GM06990 (cell line): ENCODE measurements at places on chromosomes 7 and 10.

GRCh38 chr7:138499340-138499739 is 39.3 kb downstream of the TRIM24 start:
- no peak for DNase-seq

- DNase-seq: no peak
These were observed 701.4 kb upstream of the COBL start for GRCh38 chr7:52017802-52018679.

DNA sequence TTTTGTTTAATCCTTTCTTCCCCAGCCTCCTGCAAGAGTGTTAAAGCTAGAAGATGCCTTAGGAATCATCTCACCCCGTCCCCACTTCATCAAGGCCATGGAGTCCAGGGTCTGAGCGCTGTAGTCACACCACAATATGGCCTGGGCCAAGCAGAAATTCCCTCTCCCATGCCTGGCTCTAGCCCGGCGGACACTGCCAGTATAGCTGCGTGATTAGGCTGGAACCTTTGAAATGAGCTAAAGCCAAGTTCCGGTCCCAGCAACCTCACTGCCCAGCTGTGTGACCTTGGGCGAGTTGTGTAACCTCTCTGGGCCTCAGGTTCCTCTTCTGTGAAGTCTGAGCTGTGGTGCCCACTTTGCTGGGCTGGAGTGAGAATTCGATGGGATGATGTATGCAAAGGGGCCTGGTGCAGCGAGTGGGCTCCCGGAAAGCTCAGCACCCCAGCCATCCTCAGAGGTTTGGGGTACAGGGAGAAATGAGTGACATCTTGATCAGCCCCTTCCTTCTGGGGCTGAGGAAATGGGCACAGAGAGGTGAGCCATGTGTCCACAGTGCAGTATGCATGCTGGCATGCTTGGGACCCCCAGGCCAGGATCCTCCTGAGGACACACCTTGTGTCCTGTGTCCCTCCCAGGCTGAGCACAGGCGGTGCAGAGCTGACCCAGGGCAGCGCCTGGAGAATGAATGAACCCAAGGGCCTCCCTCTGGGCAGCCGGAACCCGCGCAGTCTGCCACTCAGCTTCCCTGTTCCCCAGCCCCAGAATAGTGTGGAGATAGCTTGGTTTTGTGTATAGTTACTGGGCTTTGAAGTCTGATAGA is 118.6 kb downstream of the ZMIZ1 start:
- no peak for DNase-seq

DNA sequence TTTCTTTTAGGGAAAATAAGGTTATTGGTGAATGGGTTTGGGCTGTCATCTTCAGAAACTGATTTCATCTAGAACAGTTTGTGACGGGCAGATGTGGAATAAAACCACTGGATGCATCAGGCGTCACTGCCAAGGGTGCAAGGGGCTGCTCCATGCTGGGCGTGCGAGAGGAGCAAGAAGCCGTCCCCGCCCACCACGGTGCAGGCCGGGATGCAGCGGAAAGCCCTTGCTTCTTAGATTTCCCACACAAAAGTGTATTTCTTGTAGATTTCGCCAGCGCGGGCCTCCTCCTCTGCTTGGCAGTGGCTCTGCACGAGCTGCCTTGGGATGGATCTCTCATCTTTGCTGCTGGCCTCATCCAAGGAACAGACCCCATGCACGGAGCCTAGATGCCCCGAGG is 189.3 kb downstream of the CUX1 start:
- DNase-seq: no peak

GRCh38 chr7:31111109-31111451 is 59.0 kb downstream of the ADCYAP1R1 start:
- DNase-seq: no peak

DNA sequence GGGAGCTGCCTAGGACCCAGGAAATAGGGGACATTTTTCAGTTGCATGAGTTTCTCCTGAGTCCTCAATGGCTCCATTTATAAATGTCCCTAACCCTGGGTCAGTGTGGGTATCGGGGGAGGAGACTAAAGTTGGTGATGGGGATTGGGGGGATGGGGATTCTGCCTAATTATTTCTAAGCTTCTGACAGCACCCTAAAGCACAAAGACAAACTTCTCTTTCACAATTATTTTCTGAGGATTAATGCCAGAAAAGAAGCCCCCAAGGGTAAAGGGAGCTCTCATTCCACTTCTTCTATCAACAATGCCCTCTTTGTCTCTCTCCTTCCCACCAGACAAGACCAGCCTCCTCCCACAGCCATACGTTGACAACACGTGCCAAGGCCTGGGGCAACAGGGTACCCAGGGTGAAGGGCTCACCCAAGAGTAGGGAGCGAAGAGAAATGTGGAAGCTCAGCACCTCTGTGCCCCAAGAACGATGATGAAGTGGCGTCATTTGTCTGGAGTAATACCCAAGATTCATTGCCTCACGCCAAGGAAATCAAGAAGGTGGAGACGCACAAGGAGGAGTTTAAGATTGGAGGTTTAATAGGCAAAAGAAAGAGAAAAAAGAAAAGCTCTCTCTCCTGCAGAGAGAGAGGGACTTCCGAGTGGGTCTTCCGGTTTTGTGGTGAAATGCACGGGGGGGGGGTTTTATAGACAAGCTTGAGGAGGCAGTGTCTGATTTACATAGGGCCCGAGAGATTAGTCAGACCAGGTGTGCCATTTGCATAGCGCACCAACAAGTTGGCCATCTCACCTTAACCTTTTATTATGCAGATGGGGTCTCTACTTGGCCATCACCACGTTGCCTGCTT is 14.4 kb upstream of the GJC3 start:
- DNase-seq: no peak

DNA sequence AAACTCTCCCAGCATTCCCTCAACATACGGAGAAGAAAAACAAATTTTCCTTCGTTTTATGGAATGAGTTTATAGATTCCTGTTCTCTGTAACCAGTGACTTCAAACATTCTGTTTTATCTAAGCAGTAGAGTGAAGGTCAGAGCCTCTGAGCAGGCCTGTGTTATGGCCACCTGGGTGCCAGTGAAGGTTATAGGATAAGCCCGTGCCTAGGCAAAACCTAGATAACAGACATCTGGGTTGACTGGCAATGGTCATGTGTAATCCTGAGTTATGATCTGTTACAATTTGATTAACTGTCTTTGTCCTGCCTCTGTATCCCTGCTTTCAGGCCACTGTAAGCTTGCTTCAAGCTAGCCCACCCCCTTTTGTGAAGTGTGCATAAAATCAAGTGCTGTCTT is 8.3 kb downstream of the LSM5 start:
- no peak for DNase-seq

DNA sequence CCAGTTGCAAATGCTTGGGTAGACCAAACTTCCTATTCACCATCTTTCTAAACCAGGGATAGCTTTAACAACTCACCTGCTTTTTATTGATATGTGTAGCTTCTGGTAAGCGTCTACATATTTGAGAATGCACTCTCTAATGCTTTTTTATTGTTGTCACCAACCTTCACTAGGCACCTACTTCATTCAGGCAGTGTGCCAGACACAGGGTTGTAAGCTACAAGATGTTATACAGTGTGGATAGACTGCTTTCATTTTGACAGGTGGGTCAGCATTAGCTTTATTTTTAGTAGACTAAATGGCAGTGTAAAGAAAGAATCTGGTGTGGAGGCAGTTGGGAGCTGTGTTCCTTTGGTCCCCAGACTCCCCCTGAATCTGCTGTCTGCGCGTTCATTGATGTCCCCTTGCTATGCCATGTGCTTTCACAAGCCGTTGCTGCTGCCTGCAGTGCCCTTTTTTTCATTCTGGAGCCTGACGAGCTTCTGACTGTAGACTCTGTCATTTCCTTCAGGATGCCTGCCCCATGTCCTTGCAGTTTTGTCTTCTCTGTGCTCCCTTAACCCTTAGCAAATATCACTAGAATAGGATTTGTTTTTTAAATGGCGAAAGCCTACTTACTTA is 32.1 kb downstream of the NRF1 start:
- no peak for DNase-seq

DNA sequence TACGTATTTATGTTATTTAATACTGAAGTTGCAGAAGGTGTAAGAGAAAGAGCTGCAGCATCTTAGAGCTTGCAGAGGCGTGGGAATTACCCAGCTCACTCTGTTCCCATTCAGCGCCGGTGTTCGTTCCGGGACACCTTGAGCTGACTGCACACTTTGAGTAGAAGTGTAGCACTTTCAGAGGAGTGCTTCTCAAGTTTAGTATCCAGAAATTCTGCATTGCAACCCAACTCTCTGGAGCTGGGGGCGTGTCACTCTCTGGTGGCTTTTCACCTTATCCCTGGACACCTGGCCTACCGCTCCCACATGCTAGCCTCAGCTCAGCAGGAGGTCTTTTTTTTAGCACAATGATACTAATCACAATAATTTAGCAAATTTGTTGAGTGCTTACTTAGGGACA is 66.4 kb upstream of the SHH start:
- no peak for DNase-seq

GRCh38 chr10:9024210-9024609 is 969.7 kb downstream of the GATA3 start:
- no peak for DNase-seq

GRCh38 chr7:101058355-101058754 is 26.9 kb upstream of the TRIM56 start:
- peak; percentile 9 for DNase-seq

DNA sequence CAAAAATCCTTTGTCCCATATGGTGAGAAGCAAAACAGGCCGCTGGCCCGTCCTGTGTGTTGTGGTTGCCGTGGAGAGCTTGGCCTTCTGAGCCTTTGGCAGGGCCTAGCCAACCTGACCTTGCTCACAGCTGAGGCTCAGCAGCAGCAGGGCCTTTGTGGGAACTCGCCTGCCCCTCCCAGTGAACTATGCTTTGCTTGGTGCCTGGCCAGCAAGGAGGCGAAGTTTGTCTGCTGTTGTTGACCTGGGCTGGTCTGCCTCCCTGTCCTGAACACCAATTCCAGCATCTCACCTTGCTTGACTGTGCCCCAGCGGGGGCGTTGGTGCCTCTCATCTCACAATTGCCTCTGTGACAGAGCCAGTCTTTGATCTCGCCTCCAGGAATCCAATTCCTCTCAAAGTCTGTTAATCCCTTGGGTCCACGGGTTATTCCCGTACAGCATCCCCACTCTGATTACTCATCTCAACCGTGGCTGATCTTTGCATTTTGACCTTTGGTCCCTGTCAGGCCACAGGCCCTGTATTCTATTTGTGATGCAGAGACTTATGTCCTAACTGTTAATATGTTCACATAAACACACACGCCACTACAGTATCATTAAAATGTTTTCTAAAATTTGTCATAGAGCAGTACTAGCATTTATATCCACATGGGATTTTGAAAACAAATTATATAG is 22.6 kb downstream of the EPDR1 start:
- no peak for DNase-seq

DNA sequence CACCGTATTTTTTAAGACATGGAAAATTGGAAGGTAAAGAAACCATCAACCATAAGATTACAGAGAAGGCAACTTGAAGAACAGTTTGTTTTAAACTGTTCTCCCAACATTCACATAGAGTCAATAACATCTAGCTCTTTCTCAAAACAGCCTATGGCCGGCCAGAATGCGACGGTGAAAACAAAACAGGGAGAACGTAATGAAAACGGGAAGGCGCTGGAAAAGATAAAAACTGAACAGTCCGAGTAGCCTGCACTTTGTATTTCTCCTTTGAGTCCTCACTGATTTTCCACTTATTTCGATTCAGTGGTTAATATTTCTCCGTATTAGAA is 637 bp downstream of the MICU1 start:
- no peak for DNase-seq

DNA sequence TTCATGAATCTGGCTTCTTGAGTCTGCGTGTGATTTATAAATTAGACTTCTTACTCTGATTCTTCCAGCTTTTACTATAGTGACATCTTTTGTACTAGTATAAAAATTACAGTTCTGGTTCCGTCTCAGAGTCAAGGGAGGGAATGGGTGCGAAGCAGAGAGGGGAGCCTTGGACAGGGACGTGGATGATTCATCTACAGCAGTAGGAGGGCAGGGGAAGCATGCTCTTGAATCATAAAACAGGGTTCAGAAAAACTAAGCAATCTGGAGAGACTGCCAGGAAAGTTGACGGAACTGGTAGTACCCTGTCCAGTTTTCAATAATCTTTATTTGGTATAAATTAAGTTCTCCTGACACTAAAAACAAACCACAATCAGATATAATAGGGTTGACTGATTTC is 58.1 kb downstream of the ITGA8 start:
- no peak for DNase-seq

DNA sequence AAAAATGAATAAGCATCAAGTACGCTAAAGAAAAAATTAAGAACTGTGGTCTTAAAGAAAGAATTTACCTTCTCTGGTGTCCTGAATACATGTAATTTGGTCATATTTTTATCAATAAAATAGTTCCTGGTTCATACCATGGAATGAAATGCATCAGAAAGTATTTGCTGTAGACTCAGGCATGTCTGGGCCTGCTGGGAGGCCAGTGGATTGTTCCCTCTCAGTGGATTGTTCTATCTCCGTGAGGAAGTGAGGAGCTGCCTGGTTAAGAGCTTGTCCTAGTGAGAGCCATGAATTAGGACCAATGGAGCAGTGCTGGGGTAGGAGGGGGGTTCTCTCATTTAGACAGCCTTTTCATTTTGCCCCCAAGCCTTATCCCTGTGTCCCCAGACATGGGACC is 211.7 kb upstream of the HABP2 start:
- no peak for DNase-seq

- DNase-seq: no peak
These were observed 73.2 kb upstream of the SHH start for GRCh38 chr7:155885167-155886155.

DNA sequence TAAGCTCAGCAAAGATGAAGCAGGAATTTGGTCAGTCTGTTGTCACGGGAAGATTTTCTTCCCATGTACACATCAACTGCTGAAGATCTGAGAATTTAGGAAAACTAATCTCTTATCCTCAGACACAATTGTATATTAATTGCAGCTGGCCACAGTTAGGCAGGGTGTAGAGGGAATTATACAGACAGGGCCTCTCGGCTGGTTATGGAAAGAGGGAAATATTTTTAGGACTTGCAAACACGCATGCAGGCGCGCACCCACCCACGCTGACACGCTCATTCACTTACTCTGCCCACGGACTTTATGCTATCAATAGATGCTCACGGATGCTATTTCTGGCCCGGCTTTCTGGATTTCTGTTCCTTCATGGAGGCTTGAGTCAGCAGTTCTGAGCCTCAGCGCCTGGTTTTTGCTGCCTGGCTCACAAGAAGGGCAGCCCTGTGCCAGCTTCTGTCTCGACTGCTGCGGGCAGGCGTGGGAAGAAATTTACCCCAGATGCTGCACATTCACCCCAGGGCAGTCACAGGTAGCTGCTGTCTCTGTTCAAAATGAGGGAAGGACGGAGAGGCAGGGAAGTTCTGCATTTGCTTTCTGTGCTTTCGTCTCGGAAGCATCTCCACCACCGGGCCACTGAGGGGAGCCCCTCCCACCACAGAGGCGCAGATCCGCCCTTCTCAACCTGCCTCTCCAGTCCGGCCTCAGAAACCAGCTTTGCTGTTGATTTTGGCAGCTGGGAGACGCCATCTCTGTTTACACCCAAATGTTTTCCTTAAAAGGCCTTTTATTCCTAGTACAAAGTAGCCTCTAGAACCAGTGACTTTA is 116.3 kb upstream of the BTBD16 start:
- DNase-seq: no peak

DNA sequence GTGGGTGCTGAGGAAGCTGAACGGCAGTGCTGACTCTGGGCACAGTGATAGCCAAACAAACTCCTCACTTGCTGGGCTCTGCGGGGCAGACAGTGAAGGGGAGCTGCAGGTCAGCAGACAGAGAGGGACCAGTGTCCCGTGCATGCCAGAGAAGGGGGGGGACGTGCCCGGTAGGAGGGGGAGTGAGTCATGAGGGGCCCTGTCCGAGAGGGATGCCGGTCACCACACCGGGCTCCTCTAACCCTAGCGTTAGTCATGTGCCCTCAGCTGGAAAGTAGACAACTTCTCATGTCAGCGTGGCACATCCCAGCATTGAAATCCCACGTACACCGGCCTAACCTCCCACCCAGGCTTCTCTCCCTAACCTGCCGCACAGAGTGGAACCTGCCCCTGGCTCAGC is 117.1 kb upstream of the DPP6 start:
- DNase-seq: no peak
